ENCODE measurements at places on chromosomes 1 and 21. TPM values are rescaled to one million over a fixed set of nuclear protein-coding genes. Genes with fewer than 3 reads are reported as not detected.

GRCh38 chr1:112457241-112457640 is 51.5 kb upstream of the WNT2B start:
- DNase-seq, result no peak

GRCh38 chr1:233672732-233673131 is 58.8 kb downstream of the KCNK1 start:
- no peak for DNase-seq

- no peak for DNase-seq
Observed at GRCh38 chr1:154869351-154870114, 548 bp downstream of the KCNN3 start.

- DNase-seq, result no peak
Observed at GRCh38 chr1:38175121-38175520, 128.5 kb upstream of the POU3F1 start.

RHBG gene
- not detected for total RNA-seq

TSPAN1 gene
- 0.83 TPM for total RNA-seq
